ENCODE measurements at places on chromosomes 4 and X. TPM values are rescaled to one million over a fixed set of nuclear protein-coding genes. Genes with fewer than 3 reads are reported as not detected.

GRCh38 chr4:141763374-141763773 is 127.0 kb downstream of the IL15 start:
- DNase-seq, result no peak

- DNase-seq, result no peak
Observed at GRCh38 chr4:90078440-90078839, 48.8 kb upstream of the CCSER1 start.

- no peak for DNase-seq
Observed at GRCh38 chr4:36332023-36332781, 50.8 kb downstream of the DTHD1 start.

DNA sequence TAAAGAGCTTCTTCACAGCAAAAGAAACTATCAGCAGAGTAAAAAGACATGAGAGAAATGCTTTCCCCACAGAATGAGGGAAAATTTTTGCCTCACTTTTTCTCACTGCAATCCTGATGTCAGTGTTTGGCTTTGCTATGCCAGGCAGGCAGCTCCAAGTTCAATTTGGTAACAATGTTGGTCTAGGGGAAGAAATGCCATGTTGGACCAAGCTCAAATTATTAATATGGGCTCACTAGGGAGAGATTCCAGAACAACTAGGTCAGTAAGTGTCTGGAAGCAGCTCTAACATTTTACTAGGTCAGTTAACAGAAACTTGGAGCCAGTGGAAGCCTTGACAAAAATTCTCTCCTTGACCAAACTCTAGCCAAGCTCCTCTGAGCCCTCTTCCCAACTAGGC is 95.4 kb downstream of the NAF1 start:
- DNase-seq, result no peak

DNA sequence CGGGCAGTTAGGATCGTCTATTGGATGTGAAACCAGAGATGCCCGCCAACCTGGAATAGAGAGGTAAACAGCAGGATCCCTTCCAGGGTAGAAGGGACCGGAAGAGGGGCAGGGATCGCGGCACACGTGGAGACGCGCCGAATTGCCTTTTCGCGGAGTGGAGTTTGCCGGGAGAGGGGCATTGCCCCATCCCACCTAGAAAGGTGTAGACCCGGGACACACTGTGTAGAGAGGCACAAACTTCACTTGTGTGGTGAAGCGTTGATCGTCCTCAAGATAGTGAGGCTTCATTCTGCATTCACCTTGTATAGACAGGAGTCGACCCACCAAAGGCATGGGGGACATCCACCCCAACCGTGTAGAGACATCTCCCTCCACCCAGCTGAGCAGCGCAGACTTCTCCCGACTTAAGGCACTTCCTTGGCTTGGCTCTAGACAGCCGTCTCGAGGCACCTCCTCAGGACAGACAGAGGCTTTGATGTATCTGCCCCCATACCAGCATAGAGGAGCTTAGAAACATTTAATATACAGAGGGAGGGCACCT is 410 bp downstream of the GNL3L start:
- DNase-seq, result peak; percentile 11

GRCh38 chr4:159504684-159505083 is 401.8 kb downstream of the RAPGEF2 start:
- DNase-seq, result no peak

DNA sequence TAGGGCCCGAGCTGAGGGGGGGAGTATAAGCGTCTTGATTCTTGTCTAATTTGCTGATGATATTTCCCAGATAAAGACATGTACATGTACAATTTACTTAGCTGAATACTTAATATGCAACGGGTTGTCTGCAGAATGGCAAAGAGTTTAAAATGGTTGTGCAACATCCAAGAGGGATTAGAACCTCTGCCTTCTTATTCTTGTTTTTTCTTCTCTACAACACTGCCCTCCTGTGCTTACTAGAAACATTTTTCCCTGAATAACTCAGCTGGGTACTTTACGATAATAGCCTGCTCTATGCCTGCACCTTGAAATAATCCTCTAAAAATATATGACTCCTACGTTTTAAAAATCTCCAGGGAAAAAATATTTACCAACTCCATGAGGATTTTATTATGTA is 41.8 kb downstream of the INTS12 start:
- peak; percentile 7 for DNase-seq

GRCh38 chr4:114582621-114583020 is 16.0 kb upstream of the UGT8 start:
- no peak for DNase-seq

GRCh38 chr4:98623126-98623802 is 35.1 kb downstream of the TSPAN5 start:
- DNase-seq, result no peak

- DNase-seq, result no peak
Observed at GRCh38 chr4:94363136-94363655, 20.6 kb upstream of the HPGDS start.

DNA sequence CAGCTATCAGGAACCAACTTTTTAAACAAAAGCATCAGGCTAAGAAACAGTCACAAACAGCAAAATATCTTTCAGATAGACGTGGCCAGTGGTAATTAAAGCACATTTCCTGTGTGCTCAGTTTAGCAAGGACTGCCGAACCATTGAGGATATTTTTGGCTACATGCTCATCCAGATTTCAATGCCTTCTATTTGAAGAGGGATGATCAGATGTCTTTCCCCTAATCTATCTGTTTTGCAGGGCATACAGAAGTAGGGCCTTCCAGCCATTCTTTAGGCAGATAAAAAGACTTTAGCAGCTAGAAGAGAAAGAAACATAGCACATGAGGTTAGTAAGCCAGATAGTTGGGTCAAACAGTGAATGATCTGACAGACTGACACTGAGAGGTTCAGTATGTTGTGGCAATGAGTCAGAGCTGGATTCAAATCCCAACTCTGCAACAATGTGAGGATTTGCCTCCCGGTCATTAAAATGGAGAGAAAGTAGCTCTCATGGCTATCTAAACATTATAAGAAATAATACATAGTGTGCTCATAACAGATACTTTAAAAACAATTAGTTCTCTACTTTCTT is 100.0 kb upstream of the PRKG2 start:
- no peak for DNase-seq

DNA sequence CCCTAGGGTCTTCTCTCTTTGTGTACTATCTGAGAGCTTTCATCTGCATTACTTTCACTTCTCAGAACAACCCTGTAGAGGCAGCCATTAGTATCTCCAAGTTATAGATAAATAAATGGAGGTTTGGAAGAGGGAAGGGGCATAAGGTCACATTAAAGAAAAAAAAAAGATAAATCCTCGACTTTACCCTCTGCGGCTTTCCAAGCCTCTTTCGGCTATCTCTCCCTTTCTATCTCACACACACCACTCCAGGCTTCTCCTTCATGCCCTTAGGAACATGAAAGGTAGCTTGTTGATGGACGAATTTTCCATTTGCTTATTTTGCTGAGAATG is 660 bp upstream of the ARHGEF9 start:
- no peak for DNase-seq

DNA sequence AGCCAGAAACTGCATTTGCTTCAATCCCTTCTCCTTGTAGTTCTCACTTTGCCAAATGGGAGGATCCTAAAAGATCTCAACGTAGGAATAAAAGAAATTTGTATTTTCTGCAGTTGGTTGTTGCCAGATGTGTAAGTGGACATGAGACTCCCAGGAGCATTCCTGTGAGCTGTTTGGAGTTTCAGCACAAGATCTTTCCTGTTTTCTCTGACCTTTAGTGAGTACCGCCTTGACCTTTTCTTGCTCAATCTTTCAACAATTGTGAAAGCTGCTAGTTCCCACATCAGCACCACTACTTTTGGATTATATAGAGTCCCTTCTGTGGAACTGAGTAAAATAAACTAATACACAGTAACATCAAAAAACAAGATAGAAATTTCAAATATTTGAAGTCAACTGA is 683.8 kb upstream of the PABPC4L start:
- DNase-seq, result no peak

- DNase-seq, result no peak
Observed at GRCh38 chr4:186192066-186192612, 772 bp downstream of the CYP4V2 start.

DNA sequence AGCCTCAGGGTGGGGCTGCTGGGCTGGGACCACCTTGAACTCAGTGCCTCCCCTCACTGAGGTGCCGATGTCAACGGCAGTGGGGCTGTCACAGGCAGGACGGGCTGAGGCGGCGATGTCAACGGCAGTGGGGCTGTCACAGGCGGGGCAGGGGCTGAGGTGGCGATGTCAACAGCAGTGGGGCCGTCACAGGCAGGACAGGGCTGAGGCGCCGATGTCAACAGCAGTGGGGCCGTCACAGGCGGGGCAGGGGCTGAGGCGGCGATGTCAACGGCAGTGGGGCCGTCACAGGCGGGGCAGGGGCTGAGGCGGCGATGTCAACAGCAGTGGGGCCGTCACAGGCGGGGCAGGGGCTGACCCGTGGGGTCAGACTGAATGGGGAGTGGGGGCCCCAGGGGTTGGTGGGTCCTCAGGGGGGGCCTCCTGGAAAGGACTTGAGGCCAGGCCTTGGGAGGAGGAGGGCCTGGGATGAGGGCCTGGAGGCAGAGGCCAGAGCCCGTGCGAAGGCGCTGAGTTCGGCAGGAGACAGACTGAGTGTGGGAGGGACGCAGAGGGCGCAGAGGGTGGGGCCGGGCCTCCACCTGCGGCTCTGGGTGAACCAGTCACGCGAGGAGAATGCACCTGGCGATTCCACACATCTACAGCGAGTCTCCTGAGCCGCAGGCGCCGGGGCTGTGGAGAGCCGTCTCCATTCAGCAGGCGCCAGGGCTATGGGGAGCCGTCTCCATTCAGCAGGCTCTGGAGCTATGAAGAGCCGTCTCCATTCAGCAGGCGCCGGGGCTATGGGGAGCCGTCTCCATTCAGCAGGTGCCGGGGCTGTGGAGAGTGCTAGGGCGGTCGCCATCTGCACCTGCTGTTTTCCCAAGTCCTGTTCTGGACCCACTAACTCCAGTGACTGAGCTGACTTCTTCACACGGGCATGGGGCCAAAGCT is 22.9 kb downstream of the ATP5ME start:
- DNase-seq, result no peak

DNA sequence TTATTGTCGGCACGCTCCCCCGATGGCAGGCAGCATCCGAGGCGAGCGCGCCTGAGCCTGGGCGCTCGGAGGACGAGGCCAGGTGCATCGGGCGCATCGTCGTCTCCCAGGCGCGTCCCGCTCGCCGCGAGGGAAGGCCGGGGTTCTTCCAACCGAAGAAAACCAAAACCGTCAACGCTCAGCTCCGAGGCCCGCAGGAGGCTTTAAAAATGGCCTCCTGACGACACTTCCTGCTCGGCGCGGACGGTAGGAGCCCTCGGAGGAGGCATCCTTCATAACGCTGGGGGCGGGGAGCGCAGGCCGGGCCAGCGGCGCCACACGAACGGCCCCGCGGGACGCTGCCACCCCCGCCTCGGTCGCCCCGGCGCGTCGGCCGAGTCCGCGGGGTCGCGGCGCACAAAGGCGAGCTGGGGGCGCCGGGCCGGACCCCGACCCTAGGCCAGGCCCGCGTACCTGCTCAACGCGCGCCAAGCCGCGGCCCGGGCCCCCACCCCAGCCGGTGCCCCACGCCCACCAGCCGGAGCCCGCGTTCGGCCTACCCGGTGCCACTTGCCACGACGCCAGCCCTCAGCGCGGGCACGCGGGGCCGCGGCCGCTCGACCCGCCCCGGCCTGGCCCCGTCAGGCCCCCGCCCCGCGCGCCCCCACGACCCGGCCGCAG is 501 bp downstream of the ZNF518B start:
- peak; percentile 66 for DNase-seq

DNA sequence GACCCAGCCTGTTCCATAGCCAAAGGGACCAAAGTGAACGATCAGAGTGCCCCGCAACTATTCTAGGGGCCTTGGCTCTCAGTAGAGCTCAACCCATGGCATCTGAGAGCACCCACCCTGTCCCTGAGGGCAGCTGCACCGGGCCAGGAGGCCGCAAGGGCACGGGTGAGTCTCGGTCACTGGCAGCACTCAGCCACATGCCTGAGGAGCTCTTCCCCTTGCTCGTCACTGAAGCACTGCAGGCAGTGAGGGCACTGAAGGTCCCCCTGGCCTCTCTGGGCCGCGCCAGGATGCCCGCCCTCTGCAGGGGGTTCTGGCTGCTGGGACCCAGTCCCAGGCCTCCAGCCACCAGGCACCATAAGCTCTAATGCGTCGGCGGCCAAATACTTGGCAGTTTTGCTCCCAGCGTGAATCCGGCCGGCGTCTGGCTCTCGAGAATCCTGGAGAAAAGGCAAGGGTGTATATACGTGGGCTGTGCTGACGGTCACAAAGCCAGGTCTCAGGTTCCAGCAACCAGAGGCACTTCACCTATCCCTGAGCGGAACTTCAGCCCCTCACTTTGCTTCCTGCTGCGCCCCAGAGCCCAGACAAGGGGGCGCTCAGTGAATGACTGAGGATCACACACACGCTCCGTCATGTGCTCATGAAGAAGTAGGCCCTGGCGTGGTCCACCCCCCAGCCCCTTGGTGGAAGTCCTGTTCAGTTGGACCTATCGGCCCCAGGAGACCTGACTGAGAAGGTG is 13.9 kb downstream of the TNIP2 start:
- DNase-seq, result no peak

- no peak for DNase-seq
Observed at GRCh38 chrX:34132028-34132427, at the start of gene FAM47A. FAM47A (minus strand) TSS chrX:34132314; CDS start chrX:34132278, 36 bp downstream.

DNA sequence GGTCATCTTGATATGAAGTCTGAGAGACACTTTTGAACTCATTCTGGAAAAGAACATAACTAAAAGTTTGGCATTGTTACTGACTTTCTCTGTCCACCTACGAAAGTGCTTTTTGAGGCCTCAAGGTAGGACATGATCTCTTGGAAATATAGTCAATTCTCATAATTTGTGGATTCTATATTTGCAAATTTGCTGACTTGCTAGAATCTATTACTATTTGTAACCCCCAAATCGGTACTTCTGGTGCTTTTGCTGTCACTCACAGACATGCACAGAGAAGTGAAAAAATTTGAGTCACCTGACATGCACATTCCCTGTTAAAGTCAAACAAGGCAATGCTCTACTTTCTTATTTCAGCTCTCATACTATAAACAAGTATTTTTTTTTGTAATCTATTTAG is 35.6 kb downstream of the TSPAN7 start:
- no peak for DNase-seq

Gene IKBKG
- total RNA-seq, result 51.8 TPM

Gene NXF2
- 0.31 TPM for total RNA-seq

Gene PAPSS1
- 35.0 TPM for total RNA-seq

Gene PITX2
- total RNA-seq, result not detected

Gene SGMS2
- total RNA-seq, result 0.09 TPM

Gene CPLX1
- total RNA-seq, result 2.1 TPM

Gene MECP2
- 48.1 TPM for total RNA-seq

Gene FAM9B
- 1.9 TPM for total RNA-seq

Gene DCAF4L1
- 0.25 TPM for total RNA-seq

Gene EFNB1
- 2.1 TPM for total RNA-seq
